SK-N-SH (cell line): ENCODE measurements at places on chromosomes 4 and X. TPM values are rescaled to one million over a fixed set of nuclear protein-coding genes. Genes with fewer than 3 reads are reported as not detected.

DNA sequence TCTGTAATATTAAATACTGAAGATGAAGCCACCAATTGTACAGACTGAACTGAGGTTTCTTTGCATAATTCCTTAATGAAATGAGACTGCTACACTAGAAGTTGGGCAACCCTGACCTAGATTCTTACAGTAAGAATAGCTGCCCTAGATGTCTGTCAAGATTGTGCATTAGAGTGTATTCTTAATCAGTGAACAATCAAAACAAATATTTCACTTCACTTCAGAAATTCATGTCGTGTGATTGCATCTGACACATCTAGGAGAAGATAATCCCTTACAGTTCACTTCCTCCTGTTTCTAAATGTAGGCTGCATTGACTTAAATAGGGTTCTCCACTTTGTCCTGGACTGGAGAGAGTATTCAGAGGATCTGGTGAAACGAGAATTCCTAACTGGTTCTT is 283.1 kb downstream of the HNRNPD start:
- H3K4me1 ChIP-seq = no peaks in the 10 kb centered on the region
- DNase-seq = no peak
- H3K4me3 ChIP-seq = no peak overlapping the region
- no peaks in the 10 kb centered on the region for H3K27me3 ChIP-seq
- H3K36me3 ChIP-seq = no peaks in the 10 kb centered on the region

- H3K36me3 ChIP-seq = no peaks in the 10 kb centered on the region
- DNase-seq = no peak
- H3K4me1 ChIP-seq = peaks cover 35% of the 10 kb centered on the region; the same call in 1 of the 2 replicates
- no peak overlapping the region for H3K27ac ChIP-seq
These were observed 31.1 kb downstream of the TACC3 start for GRCh38 chr4:1752284-1753041.

GRCh38 chr4:6313216-6313615 is 43.6 kb downstream of the WFS1 start:
- H3K4me3 ChIP-seq = no peak overlapping the region
- H3K27ac ChIP-seq = no peak overlapping the region
- no peak for DNase-seq
- H3K36me3 ChIP-seq = no peaks in the 10 kb centered on the region

DNA sequence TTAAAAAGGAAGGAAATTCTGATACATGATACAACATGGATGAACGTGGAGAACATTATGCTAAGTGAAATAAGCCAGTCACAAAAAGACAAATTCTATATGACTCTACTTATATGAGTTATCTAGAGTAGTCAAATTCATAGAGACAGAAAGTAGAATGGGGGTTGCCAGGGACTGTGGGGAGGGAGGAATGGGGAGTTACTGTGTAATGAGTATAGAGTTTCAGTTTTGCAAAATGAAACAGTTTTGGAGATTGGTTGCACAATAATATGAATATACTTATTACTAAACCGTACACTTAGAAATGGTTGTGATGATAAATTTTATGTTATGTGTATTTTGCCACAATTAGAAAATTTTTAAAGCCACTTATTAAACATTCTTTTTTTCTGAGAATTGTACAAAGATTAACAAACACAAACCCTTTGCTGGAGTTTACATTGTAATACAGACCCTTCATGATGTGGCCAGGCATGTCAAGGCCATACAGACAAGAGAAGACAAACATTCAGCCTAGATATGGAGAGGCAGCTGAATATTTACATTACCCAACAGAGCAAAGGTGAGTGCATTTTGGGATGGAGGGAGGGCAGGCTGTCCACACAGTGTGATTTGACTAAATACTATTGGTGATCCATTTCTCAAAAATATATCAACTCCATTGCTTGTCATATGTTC is 21.2 kb upstream of the GPC3 start:
- H3K36me3 ChIP-seq = no peaks in the 10 kb centered on the region
- H3K4me1 ChIP-seq = no peaks in the 10 kb centered on the region
- no peak for DNase-seq
- H3K27me3 ChIP-seq = no peaks in the 10 kb centered on the region; the same call in 1 of the 2 replicates
- no peak overlapping the region for H3K27ac ChIP-seq

DNA sequence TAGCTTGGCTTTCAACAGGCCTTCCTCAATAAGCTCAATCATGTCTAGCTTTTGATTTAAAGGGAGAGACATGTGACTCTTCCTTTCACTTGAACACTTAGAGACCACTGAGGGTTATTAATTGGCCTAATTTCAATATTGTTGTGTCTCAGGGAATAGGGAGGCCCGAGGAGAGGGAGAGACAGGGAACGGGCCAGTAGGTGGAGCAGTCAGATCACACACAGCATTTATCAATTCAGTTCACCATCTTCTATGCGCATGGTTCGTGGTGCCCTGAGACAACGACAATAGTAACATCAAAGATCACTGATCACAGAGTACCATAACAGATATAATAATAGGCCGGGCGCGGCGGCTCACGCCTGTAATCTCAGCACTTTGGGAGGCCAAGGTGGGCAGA is 17.8 kb downstream of the ZNF81 start:
- no peak overlapping the region for H3K4me3 ChIP-seq
- H3K27ac ChIP-seq = no peak overlapping the region
- H3K36me3 ChIP-seq = peaks cover 21% of the 10 kb centered on the region
- no peaks in the 10 kb centered on the region for H3K27me3 ChIP-seq

GRCh38 chr4:7096236-7096635 is 28.4 kb upstream of the GRPEL1 start:
- H3K27me3 ChIP-seq = no peaks in the 10 kb centered on the region
- H3K4me1 ChIP-seq = no peaks in the 10 kb centered on the region
- H3K4me3 ChIP-seq = no peak overlapping the region
- H3K27ac ChIP-seq = no peak overlapping the region

DNA sequence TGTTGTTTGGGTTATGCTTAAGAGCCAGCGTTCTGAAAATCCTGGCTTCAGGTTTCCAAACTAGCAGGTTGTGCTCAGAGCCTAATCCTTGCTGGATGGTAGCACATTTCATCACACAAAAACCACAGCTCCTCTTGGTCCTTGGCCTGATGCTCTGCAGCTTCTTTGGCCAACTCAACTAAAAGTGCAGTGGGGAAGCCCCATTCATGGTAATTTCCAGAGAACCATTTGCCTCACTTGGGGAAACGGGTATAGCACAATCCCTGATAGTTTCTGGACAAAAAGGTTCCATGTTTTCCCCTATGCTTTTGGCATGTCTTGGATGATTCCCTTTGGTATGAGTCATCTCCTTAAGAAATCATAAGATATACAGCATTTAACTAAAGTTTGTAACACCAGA is 78.7 kb downstream of the SYNPO2 start:
- no peaks in the 10 kb centered on the region for H3K36me3 ChIP-seq
- no peak for DNase-seq

DNA sequence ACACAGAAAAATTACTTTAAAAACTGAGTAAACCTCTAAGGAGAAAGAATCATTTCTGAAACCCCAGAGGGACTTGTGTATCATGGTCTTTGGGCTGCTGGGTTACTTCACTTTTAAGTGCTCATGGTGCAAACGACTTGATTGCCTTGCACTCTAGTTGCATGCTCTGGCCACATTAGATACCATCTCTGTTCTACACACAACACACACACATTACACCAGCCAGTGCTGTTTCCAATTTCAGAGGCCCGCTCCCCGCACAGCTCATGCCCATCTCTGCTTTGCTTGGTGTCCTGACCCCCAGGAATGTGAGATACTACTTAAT is 2.1 kb downstream of the PPP3CA start:
- H3K36me3 ChIP-seq = no peaks in the 10 kb centered on the region
- H3K27ac ChIP-seq = peak overlapping the region; percentile 65
- peak; percentile 30 for DNase-seq
- H3K4me1 ChIP-seq = peaks cover 14% of the 10 kb centered on the region
- no peaks in the 10 kb centered on the region for H3K27me3 ChIP-seq

DNA sequence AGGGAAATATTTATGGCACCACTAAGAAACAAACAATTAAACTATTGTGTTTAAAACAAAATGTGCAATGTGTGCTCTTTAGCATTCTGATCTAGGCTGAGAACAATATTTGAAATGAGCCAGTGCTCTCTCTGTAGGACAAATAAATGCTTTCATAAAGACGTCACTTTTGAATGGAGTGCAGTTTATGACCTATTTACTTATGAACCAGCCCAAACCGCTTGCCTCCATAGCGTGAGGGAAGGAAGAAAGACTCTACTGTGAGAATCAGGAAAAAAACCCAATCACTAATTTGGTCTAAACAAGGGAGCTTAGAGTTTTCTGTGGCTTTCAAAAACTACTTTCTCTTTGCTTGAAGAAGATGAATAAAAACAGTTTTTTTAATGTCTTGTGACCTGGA is 39.4 kb downstream of the SAT1 start:
- no peak overlapping the region for H3K4me3 ChIP-seq
- no peak for DNase-seq
- H3K36me3 ChIP-seq = no peaks in the 10 kb centered on the region
- H3K27ac ChIP-seq = no peak overlapping the region
- H3K27me3 ChIP-seq = peaks cover 8% of the 10 kb centered on the region; the same call in 1 of the 2 replicates
- H3K4me1 ChIP-seq = no peaks in the 10 kb centered on the region

GRCh38 chr4:108979759-108980158 is 216.9 kb upstream of the ETNPPL start:
- H3K27me3 ChIP-seq = no peaks in the 10 kb centered on the region; the same call in 1 of the 2 replicates
- no peak overlapping the region for H3K4me3 ChIP-seq
- H3K36me3 ChIP-seq = no peaks in the 10 kb centered on the region
- no peak for DNase-seq
- no peak overlapping the region for H3K27ac ChIP-seq

DNA sequence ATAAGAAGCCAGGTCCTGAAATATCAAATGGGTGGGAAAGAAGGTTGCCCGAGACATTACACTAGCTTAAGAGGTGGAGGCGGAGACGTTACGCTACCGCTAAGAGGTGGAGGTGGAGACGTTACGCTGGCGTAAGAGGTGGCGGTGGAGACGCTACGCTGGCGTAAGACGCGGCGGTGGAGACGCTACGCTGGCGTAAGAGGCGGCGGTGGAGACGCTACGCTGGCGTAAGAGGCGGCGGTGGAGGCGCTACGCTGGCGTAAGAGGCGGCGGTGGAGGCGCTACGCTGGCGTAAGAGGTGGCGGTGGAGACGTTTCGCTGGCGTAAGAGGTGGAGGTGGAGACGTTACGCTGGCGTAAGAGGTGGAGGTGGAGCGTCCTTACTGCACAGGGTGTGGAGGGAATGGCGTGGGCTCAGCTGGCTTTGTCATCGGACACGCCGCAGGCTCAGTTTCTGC is 12.8 kb downstream of the CYP4V2 start:
- DNase-seq = peak; percentile 61
- H3K27ac ChIP-seq = peak overlapping the region; percentile 65
- no peaks in the 10 kb centered on the region for H3K27me3 ChIP-seq
- no peak overlapping the region; the same call in 1 of the 2 replicates for H3K4me3 ChIP-seq

GRCh38 chrX:23939203-23939602 is 31.4 kb downstream of the CXorf58 start:
- H3K36me3 ChIP-seq = no peaks in the 10 kb centered on the region
- H3K4me3 ChIP-seq = no peak overlapping the region
- DNase-seq = no peak
- H3K27ac ChIP-seq = no peak overlapping the region
- peaks cover 4% of the 10 kb centered on the region; the same call in 1 of the 2 replicates for H3K27me3 ChIP-seq

- no peaks in the 10 kb centered on the region for H3K4me1 ChIP-seq
- H3K27me3 ChIP-seq = no peaks in the 10 kb centered on the region
- H3K27ac ChIP-seq = no peak overlapping the region
- no peak for DNase-seq
- H3K36me3 ChIP-seq = no peaks in the 10 kb centered on the region
- H3K4me3 ChIP-seq = no peak overlapping the region
These were observed 90.7 kb upstream of the S100G start for GRCh38 chrX:16559206-16559619.

DNA sequence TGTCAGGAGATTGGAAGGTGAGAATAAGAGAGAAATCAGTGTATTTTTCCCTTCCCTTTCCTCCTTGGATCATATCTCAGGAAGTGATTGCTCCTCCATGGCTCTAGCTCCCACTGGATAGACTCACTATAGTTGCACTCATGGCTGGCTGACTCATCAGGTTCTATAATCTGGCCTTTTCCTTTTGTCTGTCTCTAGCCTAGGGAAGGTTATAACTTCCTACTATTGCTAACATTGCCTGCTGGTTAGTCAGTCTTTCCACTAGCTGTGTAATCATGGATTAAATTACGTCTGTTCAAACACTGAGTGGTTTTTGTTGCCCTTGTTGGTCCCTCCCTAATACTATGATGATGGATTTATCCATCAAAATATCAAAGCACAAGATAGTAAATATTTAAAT is 195.5 kb upstream of the VEGFC start:
- H3K27me3 ChIP-seq = no peaks in the 10 kb centered on the region
- no peak for DNase-seq
- H3K4me3 ChIP-seq = no peak overlapping the region
- no peaks in the 10 kb centered on the region for H3K4me1 ChIP-seq

- H3K36me3 ChIP-seq = no peaks in the 10 kb centered on the region
- no peaks in the 10 kb centered on the region for H3K4me1 ChIP-seq
- H3K27me3 ChIP-seq = no peaks in the 10 kb centered on the region; the same call in 1 of the 2 replicates
- H3K27ac ChIP-seq = no peak overlapping the region
These were observed 216.3 kb upstream of the LEF1 start for GRCh38 chr4:108385076-108385475.

DNA sequence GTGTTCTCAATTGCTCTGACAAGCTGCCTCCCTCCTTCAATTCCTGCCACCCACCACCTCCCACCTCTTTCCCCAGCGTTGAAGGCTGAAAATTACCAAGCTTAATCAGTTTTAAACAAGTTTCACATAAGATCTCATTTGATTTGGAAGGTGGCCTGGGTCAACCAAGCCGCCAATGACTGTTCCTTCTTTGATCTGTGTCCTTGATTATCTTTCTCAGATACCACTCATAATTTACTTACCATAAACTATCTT is 211.4 kb downstream of the SLIT2 start:
- H3K4me3 ChIP-seq = no peak overlapping the region
- H3K4me1 ChIP-seq = no peaks in the 10 kb centered on the region; the same call in none of the 2 replicates
- no peak overlapping the region for H3K27ac ChIP-seq
- no peak for DNase-seq

DNA sequence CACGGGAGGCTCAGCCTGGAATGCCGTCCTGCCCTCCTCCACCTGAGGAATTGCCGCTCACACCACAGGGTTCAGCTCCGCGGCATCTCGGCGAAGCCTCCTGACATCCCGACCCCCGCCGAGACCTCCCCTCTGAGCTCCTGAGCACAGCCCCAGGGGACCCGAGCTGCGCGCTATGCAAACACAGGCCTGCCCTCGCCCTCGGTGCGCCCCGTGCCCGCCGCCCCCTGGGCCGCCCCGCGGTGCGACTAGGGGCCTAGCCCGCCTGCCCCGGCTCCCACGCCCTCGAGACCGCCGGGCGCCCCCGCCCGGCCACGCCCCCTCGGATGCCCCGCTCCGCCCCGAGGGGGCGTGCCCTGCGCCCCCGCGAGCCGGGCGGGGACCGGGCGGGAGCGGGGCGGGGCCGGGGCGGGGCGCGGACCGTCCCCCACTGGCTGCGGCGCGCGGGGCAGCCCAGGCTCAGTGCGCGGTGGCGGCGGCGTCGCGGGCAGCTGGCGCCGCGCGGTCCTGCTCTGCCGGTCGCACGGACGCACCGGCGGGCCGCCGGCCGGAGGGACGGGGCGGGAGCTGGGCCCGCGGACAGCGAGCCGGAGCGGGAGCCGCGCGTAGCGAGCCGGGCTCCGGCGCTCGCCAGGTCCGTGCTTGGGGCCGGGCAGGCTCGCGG is at the start of gene FGFR3:
TSS of gene FGFR3 (plus strand) at position 462 of the 664 bp plus-strand sequence. CDS start 642 bp downstream, outside the sequence.
- H3K4me1 ChIP-seq = no peaks in the 10 kb centered on the region
- peak within 1 kb of the TSS; percentile 39; the same call in 1 of the 2 replicates for H3K4me3 ChIP-seq
- H3K27ac ChIP-seq = no peak within 1 kb of the TSS
- H3K36me3 ChIP-seq = no peaks in the 10 kb centered on the region

The CITED1 gene
- polyA plus RNA-seq = 0.41 and 0.44 TPM in 2 replicates

The EDNRA gene
- polyA plus RNA-seq = 1.2 and 2.0 TPM in 2 replicates

The FGD1 gene
- 3.3 and 6.3 TPM in 2 replicates for polyA plus RNA-seq

The CT45A1 gene
- not detected in 2 replicates for polyA plus RNA-seq

The ABCG2 gene
- polyA plus RNA-seq = 0.02 and 0.05 TPM in 2 replicates

The ARHGEF6 gene
- 2.7 and 3.9 TPM in 2 replicates for polyA plus RNA-seq

The SULT1E1 gene
- polyA plus RNA-seq = 13.7 and 21.5 TPM in 2 replicates

The DCAF16 gene
- polyA plus RNA-seq = 23.5 and 28.5 TPM in 2 replicates

The CMC4 gene
- 11.8 and 12.0 TPM in 2 replicates for polyA plus RNA-seq

The MAGEA3 gene
- 84.2 and 107 TPM in 2 replicates for polyA plus RNA-seq
